Pancreas (tissue), 10 donors: ENCODE measurements at places on chromosomes 5 and 9. TPM values are rescaled to one million over a fixed set of nuclear protein-coding genes. Genes with fewer than 3 reads are reported as not detected.
A peak's percentile ranks its signal among the peaks of the same experiment; 100 is the strongest.

DNA sequence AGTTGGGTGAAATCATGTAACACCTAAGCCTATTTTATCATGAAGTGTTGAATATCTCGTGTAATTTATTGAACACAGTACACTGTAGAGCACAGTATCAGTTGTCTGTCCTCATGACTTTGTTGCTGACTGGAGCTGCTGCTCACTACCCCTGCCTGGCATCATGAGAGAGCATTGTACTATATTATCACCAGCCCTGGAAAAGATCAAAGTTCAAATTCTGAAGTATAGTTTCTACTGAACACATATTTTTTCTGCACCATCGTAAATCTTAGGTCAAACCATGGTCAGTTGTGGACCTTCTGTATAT, 169.3 kb upstream of the RAI14 start:
- DNase-seq, result no peak

DNA sequence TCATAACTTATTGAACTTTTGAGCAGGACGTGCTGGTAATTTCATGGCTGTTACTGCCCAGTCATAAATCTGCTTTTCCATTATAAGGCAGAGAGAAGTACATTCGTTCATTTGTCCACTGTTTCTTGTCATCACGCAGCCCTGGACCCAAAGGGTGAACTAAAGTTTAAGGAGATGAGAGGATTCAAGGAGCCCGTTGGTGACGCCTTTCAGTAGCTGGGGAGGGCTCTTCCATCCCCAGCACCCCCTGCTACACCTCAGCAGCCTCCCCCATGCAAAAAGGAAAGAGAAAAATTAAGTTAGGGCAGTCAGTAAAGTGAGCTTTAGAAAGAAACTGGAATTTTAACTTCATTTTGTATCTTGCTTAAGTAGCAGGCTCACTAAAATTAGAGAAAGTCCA, 2.9 kb downstream of the FOXE1 start:
- no peak for DNase-seq

Gene PCDHA10
- 1.6 TPM for total RNA-seq

Gene TLN1
- total RNA-seq, result 85.1 TPM

GRCh38 chr5:95081500-95081960, 203.4 kb downstream of the MCTP1 start:
- no peak for DNase-seq

Gene MAN2A1
- total RNA-seq, result 46.0 TPM

DNA sequence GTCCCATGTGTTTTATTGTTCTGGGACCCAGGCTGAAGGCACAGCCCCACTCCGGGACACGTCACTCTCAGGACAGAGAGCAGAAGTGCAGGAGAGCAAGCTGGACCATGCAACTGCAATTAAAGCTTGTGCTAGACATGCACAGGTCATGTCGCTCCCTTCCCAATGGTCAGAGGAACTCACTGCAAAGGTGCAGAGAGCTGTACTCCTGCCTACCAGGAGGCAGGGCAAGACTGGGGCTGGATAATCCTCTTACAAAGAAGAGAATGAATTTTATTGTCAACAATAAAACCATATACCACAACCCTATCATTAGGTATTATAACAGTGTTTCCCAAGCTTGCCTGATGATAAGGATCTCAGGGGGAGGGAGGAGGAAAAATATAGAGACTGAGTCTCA, 74.0 kb upstream of the NEK6 start:
- no peak for DNase-seq

DNA sequence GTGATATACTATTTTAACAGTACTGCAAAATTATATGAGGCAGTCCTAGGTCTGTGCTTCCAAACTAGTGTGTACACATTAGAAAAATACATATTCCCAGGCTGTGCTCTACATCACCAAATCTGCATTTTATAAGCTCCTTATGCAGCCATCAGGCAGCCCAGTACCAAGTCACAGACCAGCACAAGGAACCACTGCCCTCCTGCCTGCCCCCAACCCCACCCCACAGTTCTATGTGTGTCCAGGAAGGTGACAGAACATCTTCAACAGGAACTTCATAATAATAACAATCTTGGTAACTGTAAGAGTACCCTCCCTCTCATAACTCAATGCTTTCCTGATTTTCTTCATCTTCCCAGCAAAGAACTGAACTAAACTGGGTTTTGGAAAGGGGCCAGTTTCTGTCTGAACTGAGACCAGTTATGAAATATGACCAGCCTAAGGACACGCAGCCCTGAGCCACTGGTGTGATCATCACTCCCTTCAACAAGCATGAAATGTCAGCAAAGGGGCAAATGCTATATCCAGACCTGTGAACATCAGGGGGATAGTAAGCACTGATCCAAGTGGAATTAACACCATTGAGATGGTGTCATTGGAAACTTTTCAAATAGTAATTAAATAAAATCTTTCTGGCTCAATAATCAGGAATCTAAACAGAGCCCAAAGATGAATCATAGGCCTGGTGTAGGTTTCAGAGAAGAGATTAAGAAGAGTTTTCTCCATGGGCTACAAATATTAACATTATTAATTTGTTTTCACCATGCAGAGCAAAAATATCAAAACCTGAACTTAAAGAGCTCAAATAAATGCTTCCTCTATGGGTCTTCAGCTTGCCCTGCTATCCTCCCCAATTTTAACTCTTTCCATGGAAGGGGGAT, 82.1 kb downstream of the DPYSL3 start:
- no peak for DNase-seq

DNA sequence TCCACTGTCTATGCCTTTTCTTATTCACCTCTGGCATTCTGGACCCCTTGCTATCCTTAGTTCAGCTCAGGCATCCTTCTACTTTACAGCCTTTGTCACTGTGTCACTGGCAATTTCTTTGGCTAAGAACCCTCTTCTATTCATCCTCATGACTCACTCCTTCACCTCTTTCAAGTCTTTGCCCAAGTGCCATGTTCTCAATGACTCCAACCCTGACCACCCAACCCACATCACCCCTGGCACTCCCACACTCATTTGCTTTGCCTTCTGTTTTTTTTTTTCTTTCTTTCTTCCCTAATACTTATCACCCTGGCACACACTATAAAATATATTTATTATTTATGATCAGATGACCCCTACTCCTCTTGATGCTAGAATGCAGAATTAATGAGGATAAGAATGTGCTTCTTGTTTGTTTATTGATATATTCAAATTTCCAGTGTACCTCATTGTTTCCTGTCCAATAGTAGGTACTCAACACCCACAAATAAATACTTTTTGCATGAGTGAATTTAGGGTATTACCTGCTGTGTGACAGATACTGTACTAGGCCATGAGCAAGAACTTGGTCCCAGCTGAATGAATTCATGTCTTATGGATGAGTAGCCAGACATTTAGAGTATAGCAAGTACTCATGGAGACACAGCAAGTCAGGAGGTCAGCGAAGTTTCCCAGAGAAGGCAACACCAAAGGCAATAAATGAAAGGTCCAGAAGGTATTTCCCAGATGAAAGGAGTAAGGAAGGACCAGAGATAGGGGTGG, 236.1 kb downstream of the PAPPA start:
- DNase-seq, result no peak

Gene IL13
- total RNA-seq, result not detected

GRCh38 chr9:133728856-133729616, 9.1 kb downstream of the SARDH start:
- no peak for DNase-seq

Gene FRMPD1
- total RNA-seq, result 0.43 TPM

DNA sequence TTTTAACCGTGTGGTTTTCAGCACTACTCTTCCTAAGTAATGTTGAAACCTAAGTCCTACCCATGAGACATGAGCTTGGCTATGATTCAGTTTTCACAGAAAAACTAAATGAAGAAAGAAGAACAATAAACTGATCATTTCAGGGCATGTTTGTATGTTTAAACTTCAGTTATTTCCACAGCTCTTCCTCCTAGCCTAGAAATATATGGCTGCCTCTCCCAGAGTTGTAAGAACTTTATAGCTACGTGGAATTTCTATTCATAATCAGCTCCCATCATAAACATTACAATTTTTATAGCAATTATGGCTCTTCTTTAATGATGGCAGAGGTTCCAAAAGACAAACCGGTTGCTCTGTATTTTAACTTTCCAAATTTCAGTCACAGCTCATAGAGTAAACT, 314.7 kb upstream of the ADAMTSL1 start:
- no peak for DNase-seq

Gene SPINK6
- total RNA-seq, result not detected

- DNase-seq, result no peak
Measured at GRCh38 chr9:135387976-135388375, 91.6 kb upstream of the PPP1R26 start.

GRCh38 chr5:180675036-180675635, 25.7 kb upstream of the FLT4 start:
- no peak for DNase-seq

Gene JAKMIP2
- 0.57 TPM for total RNA-seq

GRCh38 chr5:9335754-9336495, 209.9 kb downstream of the SEMA5A start:
- no peak for DNase-seq

DNA sequence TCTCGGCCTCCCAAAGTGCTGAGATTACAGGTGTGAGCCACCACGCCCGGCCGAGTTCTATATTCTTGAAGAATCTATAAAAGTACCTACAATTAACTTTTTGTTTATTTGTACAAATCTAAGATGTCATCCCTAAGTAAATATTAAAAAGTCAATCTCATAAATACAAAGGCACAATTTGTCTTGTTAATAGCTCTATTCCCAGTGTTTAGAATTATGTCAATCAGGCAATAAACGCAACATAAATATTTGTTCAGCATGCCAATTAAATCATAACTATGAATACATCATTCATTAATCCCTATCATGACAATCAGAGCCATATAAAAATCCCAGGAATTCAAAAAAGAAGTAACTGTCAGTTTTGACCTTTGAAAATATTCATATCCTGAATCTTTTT, 68.9 kb upstream of the CDH18 start:
- DNase-seq, result no peak

- no peak for DNase-seq
Measured at GRCh38 chr5:156949424-156949823, 13.6 kb downstream of the TIMD4 start.

GRCh38 chr5:107513337-107514085, 157.2 kb downstream of the EFNA5 start:
- no peak for DNase-seq

GRCh38 chr9:581673-582497, 259.6 kb upstream of the DMRT1 start:
- peak; percentile 66 for DNase-seq

GRCh38 chr5:171747061-171747859, 38.4 kb upstream of the SMIM23 start:
- no peak for DNase-seq

Gene PCDHB6
- 0.42 TPM for total RNA-seq
